ENCODE measurements at places on chromosomes 6 and 20.

- DNase-seq = no peak
Measured at GRCh38 chr6:155108070-155108820, 113.1 kb downstream of the TIAM2 start.

DNA sequence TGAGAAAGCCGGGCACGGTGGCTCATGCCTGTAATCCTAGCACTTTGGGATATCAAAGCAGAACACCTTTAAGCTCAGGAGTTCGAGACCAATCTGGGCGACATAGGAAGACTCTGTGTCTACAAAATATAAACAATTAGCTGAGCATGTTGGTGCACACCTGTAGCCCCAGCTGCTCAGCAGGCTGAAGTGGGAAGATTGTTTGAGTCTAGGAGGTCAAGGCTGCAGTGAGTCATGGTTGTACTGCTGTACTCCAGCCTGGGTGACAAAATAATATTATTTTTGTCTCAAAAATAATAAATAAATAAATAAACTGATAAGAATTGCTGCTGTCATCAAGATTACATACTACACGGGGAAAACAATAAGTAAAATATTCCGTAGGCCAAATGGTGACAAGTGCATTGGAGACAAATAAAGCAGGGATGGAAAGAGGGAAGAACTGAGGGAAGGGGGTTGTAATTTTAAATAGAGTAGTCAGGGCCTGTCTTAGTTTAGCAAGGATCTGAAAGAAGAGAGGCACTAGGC is 14.0 kb upstream of the TOP1 start:
- DNase-seq = no peak

GRCh38 chr6:76351275-76351674 is 278.8 kb upstream of the IMPG1 start:
- DNase-seq = no peak

GRCh38 chr6:144379356-144379755 is 94.2 kb downstream of the UTRN start:
- no peak for DNase-seq

- DNase-seq = no peak
Measured at GRCh38 chr20:11162026-11162775, 488.4 kb upstream of the JAG1 start.

DNA sequence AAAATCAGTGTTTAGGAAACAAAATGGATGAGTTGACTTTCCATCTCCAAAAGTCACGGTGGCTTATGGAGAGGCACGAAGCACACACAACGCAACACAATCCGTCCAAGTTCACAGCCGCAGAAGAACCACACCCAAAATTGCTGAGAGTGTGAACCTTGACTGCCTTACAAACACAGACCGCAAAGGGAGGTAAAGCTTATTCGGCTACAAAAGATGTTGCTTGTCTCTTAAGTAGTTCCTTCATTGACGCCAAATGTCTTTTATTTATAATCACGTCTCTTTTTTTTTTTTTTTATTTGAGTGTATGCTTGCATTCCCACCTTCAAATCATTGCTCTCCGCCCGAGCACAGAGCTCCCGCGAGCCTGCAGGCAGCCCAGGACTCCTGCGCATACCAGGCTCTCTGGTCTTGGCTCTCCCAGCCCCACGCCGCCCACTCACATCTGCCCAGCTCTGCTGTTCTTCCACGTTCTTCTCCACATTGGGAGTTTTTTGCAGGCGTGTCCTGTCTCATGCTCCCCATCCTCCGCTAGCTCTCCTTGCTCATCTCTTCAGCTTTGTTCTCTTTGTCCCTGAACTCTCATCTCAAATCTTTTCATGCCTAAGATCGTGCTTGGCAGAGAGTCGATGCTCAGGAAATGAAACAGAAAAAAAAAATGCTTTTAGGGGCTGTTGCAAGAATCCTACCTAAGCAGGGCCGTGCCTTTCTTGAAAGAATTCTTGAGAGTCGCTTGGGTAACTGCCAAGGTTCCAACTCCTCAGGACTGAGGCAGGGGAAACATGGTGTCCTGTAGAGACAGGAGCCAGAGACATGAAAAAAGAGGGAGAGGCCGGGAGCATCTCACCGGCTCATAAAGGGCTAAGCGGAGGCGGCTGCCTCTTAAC is 25.8 kb downstream of the LY86 start:
- peak; percentile 63 for DNase-seq

DNA sequence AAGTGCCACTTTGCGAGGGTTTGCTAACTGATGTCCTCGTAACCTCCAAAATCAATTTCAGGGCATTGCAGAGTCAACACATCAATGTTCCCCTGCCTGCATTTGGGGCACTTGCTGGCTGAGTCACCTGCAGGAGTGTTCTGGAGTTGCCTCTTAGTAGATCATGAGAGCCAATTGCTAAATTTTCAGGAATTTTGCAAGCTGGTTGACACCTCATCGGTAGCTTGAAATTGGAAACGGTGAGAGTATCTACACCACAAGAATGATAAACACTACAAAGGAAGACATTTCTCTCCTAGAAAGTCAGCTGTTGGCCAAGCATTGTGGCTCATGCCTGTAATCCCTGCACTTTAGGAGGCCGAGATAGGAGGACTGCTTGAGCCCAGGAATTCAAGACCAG is 10.8 kb upstream of the BFSP1 start:
- peak; percentile 81 for DNase-seq

GRCh38 chr6:36639171-36639808 is 39.2 kb upstream of the CDKN1A start:
- DNase-seq = no peak

DNA sequence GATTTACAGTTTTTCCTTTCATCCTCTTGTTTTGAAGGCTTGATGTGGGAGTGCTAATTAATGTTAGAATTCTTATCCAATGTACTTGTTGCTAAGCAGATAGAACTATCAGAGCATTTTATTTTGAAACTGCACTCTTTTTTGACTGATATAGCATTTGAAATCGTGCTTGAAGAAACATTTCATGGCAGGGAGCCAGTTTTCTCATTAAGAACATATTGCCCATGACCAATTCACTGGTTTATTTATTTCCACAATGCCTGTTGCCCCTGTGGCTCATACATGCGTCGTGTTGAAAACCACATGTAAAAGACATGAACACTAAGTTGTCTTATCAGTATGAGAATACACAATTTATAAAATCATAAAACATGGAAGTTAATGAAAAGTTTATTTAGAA is 479.7 kb upstream of the FLRT3 start:
- no peak for DNase-seq

DNA sequence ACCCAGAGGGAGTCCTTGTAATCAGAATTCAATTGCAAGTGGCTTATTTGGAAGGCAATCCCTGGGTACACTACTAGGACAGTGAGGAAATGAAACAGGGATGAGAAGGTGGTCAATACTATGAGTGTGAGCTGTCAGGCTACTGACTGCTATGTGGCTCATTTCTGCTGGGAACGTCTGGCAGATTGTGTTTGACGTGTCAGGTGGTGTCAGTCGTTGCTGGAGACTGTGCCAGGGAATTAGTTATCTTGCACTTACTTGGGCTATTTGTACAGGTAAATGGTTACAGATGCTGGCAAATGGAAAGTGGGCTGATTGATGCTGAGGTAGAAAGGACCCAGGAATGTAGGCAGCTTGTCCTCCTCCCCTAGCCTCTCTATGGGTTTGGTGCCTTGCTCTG is 17.4 kb downstream of the CST4 start:
- no peak for DNase-seq

DNA sequence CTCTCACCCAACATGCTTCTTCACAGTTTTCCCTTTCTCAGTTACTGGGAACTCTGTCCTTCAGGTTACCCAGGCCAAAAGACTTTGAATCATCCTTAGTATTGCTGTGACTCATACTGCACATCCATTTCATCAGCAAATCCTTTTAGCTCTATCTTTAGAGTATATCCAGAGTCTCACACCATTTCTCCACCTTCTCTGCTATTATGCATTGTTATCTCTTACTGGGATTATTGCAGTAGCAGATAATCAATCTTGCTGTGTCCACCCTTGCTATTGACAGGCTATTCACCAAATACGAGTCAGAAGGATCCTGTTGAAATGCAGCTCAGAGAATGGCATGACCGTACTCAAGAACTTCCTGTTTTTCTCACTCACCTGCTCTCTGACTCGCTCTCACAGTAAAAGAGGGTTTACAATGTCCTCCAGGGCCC is 57.3 kb downstream of the BCKDHB start:
- no peak for DNase-seq

DNA sequence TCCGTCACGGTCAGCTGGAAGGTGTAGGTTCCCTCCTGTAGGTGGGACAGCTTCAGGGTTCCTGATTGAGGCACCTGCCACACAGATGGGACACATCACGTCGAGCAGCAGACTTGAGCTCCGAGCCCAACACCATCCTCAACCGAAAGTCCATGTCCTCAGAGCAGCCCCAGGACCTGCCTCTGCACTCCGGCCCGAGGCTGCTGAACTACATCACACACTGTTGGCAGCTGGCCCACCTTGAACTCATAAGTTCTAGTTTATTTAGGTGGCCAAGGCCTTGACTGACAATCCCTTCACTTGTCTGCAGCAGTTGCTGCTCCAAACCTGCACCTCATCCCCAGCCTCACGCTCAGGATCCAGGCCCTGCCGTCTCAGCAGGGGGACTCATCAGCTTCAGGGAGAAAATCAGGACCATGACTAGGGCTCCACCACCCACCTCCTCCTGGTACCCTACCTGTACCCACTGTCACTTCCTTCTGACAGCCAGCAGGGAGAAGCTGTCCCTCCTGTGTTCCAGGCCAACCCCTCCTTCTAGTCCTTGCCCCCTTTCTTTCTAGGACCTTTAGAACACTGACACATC is 21.0 kb downstream of the LRP11 start:
- DNase-seq = no peak

GRCh38 chr20:58852543-58853271 is at the start of gene GNAS:
Gene GNAS, plus strand, starts transcription at chr20:58852716.
- peak; percentile 78 for DNase-seq

GRCh38 chr20:38145729-38146075 is 19.4 kb downstream of the TGM2 start:
- no peak for DNase-seq

GRCh38 chr20:11838076-11838636 is 79.5 kb upstream of the BTBD3 start:
- DNase-seq = no peak

DNA sequence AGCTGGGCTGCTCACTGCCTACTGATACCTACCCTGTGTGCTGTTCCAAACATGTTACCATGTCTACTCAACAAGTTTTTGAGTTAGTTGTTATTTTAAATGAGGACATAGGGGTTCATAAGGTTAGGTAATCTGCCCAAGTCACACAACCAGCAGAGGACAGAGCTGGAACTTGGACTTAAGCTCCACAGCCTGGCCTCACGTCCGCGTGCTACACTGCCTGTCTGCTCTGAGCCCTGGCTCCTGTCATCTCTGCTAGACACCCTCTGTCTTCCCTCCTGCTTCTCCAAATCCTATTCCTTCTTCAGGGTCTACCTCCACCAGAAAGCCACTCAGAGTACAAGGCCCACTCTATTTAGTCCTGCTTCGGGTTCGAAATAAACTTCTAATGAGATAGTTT is 18.2 kb downstream of the ANKRD66 start:
- no peak for DNase-seq

DNA sequence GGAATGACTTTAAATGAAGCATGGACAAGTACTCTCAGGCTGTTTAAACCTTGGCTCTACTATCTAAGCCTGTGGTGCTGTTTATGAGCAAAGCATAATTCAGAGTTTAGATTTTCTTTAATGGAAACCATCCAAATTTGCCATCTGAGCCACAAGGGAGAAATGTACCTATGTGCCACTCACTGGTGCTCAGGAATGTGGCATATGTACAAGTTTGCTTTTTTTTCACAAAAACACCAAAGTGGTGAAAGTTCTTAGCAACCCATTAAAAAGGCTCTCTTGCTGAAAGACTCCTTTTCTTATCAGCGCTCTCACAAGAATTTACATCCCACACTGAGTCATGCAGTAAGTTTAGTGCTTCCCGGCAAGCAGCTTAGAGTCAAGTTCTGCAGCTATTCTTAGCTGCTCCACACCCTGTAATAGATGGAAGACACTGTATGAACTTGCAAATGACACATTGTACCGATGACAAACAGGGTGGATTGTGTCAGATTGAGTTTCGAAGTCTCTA is 57.3 kb upstream of the MLIP start:
- DNase-seq = peak; percentile 67

GRCh38 chr6:15990179-15990578 is 138.7 kb upstream of the MYLIP start:
- DNase-seq = no peak

- DNase-seq = no peak
Measured at GRCh38 chr20:15710636-15711035, 862.6 kb downstream of the KIF16B start.

- peak; percentile 28 for DNase-seq
Measured at GRCh38 chr6:170074435-170074834, 216.4 kb downstream of the DLL1 start.

DNA sequence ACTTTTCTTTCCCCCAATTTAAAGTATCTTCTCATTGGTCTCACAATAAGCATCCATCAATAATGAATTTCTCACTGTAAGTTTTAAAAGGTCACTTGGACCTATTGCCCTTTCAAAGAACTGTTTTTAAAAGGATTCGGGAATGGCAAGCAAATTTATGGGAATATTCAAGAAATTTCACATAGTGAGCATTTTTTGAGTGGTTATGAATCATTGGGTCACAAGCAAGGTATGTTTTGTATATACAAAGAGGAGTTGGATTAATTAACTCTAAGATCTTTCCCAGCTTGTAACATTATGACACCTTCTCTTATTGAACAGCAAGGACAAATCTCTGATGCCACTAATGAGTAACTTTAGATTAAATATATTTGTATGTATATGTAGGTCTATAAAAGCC is 165.0 kb downstream of the MOXD1 start:
- DNase-seq = no peak

GRCh38 chr6:134347885-134348805 is 30.2 kb upstream of the SGK1 start:
- DNase-seq = no peak

DNA sequence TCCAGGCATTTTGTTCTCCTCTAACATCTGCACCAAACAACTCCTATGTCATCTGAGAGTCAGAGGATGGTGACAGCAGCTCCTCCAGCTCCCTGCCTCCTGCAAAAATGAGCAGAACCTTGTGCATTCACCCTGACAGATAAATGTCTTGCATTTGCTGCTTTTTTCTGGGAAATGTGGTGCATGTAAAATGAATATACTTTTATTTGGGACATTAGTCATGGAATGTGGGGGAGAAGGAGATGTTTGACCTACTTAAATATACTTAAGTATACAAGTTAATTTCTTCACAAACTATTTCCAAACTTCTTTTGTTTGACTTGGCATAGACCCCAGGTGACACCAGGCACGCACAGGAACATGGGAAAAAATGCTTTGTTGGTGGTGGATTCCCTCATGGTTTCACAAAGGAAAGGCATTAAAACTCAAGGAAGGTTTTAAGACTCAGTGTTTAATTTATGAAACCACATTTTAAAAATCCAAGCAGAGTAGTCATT is 181.8 kb upstream of the MCHR2 start:
- DNase-seq = no peak

DNA sequence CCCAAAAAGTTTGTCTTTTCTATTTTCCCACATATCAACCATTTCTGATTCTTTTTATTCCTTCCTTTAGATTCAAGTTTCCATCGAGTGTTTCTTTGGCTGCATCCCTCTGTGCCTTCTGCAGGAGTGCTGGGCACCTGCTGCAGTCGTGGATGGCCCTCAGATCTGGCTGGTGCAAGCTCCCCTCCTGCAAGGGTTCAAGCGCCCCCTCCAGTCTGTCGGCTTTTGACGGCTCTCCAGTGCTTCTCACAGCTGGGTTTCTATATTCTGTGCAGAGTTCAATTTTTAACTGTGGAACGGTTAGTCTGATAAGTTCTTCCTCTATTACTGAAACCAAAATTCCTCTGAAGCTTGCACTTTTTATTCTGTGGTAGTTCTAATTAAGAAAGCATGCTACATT is 132.1 kb downstream of the HUS1B start:
- no peak for DNase-seq
